ENCODE measurements at places on chromosomes 3 and 15.

GRCh38 chr3:65551945-65552344 lies 486.8 kb downstream of the MAGI1 start:
- no peak for DNase-seq

GRCh38 chr3:195082811-195083210 lies 188.1 kb downstream of the XXYLT1 start:
- no peak for DNase-seq

- DNase-seq = peak; percentile 41
These were observed 17.9 kb upstream of the EPB42 start for GRCh38 chr15:43238671-43239131.

DNA sequence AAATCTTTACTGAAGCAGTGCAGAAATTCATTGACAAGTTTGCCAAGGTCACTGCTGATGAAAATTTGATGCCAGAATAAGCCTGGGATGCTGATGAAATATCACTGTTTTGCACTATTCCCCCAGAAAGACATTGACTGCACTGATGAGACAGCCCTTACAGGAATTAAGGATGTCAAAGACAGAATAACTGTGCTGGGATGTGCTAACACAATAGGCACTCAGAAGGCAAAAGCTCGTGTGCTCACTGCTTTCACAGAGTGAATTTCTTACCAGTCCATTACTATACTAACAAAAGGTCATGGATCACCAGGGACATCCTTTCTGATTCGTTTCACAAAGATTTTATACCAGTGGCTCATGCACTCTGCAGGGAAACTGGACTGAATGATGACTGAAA lies 69.4 kb downstream of the MCF2L2 start:
- DNase-seq = no peak

DNA sequence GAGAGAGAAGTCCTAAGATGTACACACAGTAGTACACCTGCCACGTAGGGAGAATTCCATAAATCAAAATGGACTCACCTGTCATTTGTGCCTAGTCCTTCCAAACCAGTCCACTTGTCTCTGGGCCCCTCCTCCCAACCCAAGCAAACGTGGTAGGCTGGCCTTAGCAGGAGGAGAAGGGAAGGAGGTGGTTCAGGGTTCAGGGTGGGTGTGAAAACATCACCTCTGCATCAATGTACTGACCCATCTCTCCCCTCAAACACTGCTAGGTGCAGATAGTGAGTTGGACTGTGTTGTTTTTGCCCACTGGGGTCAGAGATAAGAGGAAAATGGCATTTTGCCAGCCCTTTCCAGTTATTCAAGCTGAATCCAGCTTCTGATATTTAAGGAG lies 99.3 kb downstream of the MME start:
- DNase-seq = no peak

- DNase-seq = no peak
These were observed 190.1 kb downstream of the TBC1D5 start for GRCh38 chr3:17552351-17552750.

GRCh38 chr3:27681249-27681748 lies 40.8 kb downstream of the EOMES start:
- DNase-seq = peak; percentile 59

- DNase-seq = no peak
These were observed 58.0 kb upstream of the FURIN start for GRCh38 chr15:90810354-90810753.

DNA sequence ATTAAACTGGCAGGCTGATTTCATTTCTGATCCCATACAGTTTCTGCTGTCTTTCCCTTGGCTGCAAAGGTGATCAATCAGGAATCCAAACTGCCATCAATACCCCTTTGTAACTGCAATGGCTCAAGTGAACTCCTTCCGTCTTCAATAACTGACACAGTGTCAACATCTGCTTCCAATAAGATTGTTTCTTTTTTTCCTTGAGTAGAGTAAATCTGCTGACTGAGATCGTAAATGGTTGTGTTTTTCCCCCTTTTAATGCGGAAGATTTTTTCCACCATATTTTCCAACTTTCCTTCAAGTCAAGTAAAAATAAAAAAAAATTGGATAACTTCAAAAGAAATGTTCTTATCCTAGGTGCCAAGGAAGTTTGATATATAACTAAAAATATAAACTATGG lies 48.7 kb downstream of the VGLL3 start:
- DNase-seq = no peak

GRCh38 chr3:43023066-43023465 lies 44.0 kb downstream of the GASK1A start:
- no peak for DNase-seq

DNA sequence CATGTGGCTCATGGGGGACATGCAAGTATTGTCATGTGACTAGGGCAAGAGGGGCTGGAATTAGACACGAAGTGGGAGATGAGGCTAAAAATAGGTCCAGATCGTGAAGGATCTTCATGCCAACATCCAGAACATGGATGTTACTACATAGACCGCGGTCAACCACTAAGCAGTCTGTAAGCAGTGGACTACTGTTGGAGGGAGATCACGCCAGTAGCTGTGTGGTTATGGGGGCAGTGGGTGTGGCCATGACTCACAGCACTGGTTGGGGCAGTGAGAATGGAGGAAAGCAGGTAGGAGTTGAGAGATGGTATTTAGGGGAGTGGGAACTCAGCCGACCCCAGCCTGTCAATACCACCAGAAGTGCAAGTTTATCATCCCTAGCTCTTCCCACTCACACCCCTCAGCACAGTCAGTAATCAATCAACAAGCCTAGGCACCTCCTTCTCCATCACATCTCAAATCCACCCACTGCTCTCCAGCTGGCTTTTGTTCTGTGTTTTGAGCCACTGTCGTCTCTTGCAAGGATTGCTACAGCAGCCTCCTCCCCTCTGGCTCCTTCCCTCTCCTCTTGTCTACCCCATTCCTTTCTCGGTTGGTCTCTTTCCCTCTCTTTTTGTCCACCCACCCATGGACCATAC lies 107.2 kb upstream of the ABHD17C start:
- no peak for DNase-seq

DNA sequence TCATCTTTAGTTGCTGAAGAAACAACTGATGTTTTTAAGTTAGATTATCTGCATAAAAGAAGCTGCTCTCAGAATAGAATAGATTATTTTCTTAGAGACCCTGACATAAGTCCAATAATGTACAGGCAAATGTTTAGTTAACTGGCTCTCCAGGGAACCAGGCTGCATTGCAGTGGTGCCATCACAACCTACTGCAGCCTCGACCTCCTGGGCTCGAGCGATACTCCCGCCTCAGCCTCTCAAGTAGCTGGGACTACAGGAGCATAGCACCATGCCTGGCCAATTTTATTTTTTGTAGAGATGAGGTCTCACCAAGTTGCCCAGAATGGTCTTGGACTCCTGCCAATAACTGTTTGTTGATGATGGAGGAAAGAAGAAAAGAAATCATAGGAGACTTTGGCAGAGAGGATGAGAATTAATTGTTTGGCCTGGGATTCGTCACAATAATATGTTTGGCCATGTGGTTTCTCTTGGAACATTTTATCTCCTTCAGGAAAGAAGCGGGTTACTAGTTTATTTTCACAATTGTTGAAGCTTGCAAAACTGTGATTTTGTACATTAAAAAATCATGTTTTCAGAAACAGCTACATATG lies 429.2 kb downstream of the CADM2 start:
- no peak for DNase-seq

DNA sequence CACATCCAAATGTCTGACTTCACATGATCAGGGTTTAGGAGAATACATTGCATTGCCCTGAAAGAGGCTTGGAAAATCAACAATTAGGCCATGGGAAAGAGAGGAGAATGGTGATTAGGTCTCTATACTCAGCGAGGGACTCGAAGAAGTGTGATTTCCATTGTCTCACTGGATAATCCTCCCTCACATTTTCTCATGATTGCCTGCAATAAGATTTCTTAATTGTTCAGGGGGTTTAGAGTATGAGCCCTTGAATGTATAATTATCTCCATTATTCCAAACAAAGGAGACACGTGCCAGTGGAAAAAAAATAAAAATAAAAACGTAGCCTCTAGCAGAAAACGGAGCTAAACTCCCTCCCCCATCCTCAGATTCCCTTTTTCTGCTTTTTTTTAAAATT lies 173.2 kb downstream of the TPRG1 start:
- DNase-seq = no peak

DNA sequence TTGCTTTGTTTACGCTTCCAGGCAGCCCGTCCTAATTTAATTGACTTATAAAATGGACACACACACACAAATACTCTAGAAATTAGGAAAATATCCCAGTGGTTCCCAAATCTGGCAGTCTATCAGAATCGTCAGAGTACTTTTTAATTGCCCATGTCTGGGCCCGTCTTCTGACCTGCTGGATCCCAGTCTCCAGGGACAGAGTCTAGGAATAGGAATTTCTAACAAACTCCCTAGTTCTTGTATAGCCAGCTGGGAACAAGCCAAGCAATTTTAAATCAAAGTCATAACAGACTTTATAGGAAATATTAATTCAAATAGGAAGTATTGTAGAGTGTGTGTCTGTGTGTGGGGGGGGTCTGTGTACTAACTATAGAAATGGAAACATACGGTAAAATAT lies 33.4 kb downstream of the LDHAL6B start:
- DNase-seq = no peak

GRCh38 chr15:35690698-35691116 lies 144.7 kb upstream of the DPH6 start:
- no peak for DNase-seq

DNA sequence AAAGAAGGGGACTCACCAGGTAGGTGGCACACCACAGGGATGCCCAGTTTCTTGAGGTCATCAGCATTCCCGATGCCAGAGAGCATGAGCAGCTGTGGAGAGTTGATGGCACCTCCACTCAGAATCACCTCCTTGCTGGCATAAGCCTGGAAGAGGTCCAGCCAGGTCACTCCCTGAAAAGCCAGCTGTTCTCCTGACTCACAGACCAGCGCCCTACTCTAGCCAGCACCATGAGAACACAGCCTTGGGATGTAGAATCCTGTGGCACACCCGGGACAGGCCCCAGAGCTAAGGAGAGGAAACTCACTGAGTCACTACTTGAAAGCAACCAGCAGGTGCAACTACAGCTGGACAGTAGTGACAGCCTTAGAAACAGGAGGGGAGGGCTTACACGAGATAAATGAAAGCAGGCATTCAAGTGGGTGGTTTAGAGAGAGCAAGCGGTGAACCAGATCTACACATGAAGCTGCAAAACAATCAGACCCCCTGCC lies 24.5 kb downstream of the CHDH start:
- peak; percentile 17 for DNase-seq

DNA sequence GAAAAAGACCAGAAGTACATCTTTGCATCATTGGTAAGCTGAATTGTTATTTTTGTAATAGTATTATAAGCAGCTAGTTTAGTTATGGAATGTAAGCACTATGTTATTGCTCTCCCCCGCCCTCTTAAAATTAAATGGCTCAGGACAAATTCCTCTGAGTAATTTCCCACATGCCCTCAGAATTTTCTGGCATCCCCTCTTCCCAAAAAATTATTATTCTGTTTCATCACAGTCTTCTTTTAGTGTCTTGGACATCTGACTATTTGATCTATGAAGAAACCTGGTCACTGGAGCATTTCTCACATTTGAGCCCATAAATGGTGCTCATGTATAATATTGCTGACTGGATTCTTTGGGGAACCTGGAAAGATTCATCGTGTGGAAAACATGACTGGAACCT lies 68.3 kb downstream of the KLHL25 start:
- no peak for DNase-seq

Measured in RWPE1 (cell line).